SW480 (cell line): ENCODE measurements at places on chromosomes 3 and 15.

- no peak for DNase-seq
Measured at GRCh38 chr3:68958932-68959331, 26.6 kb upstream of the TAFA4 start.

DNA sequence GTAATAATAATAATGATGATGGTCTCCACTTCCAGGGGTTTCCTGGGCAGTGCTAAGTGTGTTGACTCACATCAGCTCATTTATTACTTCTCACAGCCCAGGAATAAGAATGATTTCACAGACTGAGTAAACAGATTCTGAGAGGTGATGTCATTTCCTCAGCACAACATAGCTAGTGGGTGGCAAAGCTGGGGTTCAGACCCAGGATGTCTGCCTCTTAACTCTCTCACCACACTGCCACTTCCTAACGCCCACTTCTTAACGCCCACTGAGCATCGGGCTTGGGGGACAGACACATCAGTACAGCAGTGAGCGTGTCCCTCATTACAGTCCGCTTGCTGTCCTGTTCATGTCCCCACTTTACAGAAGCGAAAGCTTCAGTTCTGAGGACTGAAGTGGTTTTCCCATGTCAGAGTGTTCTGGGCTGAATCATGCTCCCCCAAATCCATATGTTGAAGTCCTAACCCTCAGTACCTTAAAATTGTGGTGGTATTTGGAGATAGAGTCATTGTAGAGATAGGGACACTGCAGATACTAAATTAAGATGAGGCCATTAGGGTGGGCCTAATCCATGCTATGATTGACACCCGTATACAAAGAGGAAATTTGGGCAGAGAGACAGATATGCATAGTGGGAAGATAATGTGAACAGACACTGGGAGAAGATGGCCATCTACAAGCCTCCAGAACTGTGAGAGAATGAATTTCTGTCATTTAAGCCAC is 68.0 kb downstream of the ATP2B2 start:
- no peak for DNase-seq

GRCh38 chr3:60154011-60154410 is 1097.2 kb downstream of the FHIT start:
- DNase-seq: no peak

DNA sequence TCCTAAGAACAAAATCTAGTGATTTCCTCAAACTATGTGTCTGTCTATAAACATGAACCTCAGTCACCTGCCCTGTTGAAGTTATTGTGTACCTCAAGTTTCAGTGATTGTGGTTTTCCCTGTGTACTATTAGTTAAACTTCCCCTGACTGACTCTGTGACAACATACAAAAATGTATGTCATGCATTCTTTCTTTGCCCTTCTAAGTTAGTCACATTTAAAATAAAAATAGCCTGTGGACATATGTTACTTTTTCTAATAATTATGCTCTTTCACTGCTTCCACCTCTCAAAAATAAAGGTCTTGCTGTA is 29.8 kb downstream of the EPHA6 start:
- DNase-seq: no peak

DNA sequence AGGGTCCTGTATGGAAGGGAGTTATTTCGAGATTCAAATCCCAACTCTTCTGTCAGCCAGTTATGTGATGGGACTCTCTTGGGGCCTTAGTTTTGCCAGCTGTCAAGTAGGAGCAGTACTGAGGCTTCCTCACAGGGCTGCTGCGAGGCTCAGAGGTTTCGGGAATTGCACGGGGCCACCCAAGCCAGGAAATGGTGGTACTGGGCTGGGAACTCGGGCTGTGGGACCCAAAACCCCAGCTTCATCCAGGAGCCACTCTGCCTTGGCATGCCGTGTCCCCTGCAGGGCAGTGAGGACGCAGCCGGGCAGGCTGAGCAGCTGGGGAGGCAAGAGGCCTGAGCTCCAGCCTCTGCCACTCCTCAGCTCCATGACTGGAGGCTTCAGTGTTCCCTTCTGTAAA is 118.6 kb downstream of the ETFA start:
- no peak for DNase-seq

GRCh38 chr3:194559530-194559929 is 72.7 kb upstream of the ATP13A3 start:
- DNase-seq: no peak

GRCh38 chr15:48031973-48032372 is 88.8 kb upstream of the SLC24A5 start:
- no peak for DNase-seq

GRCh38 chr3:14130707-14131106 is 5.9 kb downstream of the TMEM43 start:
- no peak for DNase-seq
